ENCODE measurements at places on chromosomes 2 and 18.
A peak's percentile ranks its signal among the peaks of the same experiment; 100 is the strongest.

DNA sequence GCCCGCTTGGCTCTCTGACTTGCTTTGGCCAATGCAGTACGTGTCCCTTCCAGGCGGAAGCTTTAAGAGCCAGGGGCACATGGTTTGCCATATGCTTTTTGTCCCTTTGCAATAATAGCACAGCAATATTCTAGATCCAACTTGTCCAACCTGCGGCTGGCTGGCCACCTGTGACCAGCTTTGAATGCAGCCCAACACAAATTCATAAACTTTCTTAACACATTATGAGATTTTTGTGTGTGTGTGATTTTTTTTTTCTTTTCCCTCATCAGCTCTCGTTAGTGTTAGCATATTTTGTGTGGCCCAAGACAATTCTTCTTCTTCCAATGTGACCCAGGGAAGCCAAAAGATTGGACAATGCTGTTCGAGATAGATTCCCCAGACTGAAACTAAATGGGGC, 119.3 kb upstream of the SIX3 start:
- ATAC-seq, result no peak

DNA sequence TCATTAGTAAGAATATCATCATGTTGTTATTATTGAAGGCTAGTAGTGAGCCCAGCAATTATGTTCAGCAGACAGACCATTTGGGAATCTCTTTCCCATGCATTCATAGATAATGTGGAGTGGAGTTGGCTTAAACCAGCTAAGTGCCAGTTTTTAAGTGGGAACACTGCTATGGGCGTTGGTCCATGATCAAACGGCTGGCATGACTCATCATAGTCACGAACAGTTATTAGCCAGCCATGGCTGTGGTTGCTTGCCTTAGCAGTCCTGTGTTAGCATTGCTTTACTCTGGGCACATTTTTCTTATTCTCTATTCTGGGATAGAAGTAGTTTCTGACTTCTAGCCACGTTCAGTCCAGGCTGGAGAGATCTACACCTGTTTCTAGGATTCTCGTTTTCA, 17.7 kb downstream of the EIF4E2 start:
- no peak for ATAC-seq

GRCh38 chr18:79396431-79397246, 909 bp downstream of the NFATC1 start:
- no peak for ATAC-seq

DNA sequence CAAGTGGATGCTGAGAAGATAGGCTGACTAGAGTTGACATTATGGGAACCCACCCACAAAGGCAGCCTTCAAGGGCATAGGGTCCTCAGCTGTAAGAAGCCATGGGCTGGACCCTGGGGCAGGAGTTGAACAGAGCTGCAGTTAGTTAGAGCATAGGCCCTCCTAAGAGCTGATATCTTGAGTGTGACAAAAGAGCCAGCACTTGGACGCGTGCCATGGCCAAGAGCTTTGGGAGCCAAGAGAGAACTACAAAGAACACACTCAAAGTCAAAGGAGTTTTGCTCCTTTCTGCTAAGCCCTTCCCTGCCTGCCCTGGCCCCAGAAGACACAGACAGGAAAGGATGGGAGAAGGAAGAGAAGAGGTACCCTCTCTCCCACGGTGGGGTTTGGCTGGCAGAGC, 29.9 kb upstream of the AGAP1 start:
- no peak for ATAC-seq

DNA sequence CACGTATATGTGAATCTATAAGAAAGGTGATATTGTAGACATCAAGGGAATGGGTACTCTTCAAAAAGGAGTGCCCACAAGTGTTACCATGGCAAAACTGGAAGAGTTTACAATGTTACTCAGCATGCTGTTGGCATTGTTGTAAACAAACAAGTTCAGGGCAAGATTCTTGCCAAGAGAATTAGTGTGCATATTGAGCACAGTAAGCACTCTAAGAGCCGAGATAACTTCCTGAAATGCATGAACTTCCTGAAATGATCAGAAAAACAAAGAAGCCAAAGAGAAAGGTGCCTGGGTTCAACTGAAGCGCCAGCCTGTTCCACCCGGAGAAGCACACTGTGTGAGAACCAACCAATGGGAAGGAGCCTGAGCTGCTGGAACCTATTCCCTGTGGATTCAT, 101.0 kb downstream of the HS6ST1 start:
- ATAC-seq, result no peak

GRCh38 chr18:65725251-65726050, 25.4 kb upstream of the CDH7 start:
- ATAC-seq, result no peak

DNA sequence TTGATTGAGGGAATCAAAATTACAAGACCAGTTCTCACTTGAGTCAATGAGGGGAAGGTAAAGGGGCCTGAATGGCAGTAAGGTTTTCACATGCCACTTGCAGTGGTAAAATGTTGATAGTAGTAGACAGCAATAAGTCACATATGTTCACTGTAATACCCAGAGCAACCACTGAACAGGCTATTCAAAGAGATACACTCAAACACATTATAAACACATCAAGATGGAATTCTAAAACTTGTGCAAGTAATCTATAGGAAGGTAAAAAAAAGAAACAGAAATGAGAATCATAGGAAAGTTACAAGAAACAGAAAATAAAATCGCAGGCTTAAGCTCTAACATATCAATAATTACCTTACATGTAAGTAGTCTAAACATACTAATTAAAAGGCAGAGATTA, 86.6 kb upstream of the AFF3 start:
- no peak for ATAC-seq

DNA sequence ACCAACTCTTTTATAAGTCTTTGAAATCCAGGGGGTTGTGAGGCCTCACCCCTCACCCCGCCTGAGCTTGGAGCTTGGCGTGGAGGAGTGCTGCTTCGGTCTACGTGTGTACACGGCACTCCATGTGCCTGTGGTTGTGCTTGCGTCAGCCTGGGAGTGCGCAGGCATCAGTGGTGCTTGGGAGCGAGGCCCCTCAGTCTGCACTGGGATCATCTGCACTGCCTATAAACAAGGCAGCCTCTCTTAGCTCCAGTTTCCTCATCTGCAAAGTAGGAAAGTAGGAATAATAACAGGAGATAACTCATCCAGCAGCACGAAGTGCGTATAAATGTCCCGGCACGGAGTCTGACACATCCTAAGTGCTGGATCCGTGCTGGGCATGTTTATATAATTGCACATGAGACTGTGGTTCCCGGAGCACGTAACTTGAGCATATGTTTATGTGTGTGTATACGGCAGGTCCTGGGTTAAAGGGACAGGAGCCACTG, 1.2 kb downstream of the GYPC start:
- peak; percentile 33 for ATAC-seq

GRCh38 chr2:156784020-156784701, 348.0 kb downstream of the GPD2 start:
- no peak for ATAC-seq

DNA sequence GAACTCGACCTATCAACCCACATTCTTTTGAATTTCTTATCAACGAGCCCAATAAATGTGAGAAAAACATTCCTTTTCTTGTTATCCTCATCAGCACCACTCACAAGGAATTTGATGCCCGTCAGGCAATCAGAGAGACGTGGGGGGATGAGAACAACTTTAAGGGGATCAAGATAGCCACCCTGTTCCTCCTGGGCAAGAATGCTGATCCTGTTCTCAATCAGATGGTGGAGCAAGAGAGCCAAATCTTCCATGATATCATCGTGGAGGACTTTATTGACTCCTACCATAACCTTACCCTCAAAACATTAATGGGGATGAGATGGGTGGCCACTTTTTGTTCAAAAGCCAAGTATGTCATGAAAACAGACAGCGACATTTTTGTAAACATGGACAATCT, 378.2 kb downstream of the STK39 start:
- ATAC-seq, result no peak
